ENCODE measurements at places on chromosomes 4 and X.

DNA sequence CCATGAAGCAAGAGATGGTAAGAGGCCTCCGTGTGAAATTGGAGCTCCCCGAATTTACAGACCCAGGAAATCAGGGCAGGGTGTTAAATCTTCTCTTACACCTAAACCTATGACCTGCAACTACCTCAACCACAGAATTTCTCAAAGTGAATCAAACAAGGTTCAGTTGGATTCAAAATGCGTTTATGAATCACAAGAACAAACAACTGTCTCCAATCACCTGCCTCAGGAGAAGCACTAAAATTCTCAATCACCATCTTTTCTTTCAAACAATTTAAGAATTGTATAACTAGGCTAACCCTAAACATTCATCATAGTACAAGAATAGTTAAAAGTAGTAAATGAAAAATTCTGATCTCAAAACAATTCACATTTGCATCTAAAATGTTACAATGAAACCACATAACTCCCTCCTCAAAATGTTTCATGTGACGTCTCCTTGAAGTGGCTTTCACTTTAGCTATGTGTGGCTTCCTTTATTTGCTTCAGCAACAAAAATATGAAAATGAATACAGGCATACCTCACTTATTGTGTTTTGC lies 19.2 kb downstream of the PPP3CA start:
- no peak for DNase-seq

GRCh38 chr4:95362906-95363558 lies 185.7 kb downstream of the UNC5C start:
- DNase-seq, result no peak

- DNase-seq, result no peak
Measured at GRCh38 chr4:30881985-30882384, 161.8 kb downstream of the PCDH7 start.

DNA sequence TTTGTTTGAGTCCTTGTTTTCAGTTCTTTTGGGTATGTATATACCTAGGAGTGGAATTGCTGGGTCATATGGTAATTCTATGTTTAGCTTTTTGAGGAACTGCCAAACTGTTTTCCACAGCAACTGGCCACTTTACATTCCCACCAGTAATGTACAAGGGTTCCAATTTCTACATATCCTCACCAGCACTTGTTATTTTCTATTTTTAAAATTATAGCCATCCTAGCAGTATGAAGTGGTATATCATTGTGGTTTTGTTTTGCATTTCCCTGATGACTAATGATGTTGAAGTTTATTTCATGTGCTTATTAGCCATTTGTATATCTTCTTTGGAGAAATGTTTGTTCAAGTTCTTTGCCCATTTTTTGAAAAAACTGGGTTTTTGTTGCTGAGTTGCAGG lies 39.6 kb downstream of the TMEM164 start:
- no peak for DNase-seq

DNA sequence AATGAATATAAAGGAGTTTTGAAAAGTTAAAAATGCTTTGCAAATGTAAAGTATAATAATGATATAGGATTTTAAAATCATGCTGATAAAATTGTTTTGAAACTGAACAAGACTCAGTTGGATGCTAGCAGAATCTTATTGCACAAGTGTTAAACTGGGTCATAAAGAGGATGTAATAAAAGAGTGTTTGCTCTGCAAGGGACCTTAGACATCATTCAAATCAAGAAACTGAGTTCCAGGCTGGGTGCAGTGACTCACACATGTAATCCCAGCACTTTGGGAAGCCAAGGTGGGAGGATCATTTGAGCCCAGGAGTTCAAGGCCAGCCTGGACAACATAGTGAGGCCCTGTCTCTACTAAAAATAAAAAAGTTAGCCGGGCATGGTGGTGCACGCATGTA lies 27.5 kb upstream of the DUSP21 start:
- DNase-seq, result no peak

DNA sequence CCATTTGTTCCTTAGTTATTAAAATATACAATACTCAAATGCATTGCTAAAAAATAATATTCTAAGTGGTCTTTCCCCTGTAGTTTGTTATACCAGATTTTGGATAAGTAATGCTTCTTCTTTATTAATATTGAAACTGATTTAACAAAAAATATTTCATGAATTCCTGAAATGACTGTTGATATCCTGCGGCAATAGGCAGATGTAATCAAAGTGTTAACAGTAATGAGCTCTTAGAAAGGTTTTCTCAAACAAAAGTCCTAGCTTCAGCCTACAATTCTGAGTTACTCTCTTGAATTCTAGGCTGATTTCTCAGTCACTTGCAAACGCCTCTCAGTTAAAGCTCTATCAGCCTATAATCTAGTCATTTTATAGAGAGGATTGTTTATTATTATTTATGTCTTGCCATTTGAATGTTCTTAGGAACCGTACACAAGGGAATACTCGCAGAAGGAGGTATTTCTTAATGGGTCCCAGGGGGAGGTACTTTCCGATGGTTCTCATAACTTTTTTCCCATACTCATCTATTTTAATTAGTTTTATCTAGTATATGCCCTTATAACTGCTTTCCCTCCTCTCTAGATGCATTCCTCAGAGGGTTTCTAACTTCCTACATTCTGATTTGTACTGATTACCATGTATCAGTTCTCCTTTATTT lies 96.8 kb downstream of the FNIP2 start:
- no peak for DNase-seq

DNA sequence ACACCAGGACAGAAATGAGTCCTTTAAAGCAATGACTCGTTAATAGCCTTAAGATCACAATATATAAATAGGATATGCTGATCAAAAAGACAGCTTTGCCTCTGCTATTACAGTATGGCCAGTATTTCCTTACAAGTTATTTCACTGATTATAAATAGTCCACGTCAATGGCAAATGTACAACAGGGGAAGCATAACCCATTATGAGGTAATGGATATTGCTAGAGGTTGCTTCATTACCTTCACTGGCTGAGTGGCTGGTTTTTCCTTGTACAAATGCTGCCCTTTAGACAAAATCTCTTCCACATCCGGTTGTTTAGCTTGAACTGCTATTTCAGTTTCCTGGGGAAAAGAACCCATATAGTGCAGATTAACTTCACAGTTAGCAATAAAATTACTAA lies 764.6 kb upstream of the FTHL17 start:
- no peak for DNase-seq

All from CD4-positive, alpha-beta T cell treated with Interleukin-15 for 1 hour (primary cell).